ENCODE measurements at places on chromosomes 13 and 19. TPM values are rescaled to one million over a fixed set of nuclear protein-coding genes. Genes with fewer than 3 reads are reported as not detected.

Gene NLRP11
- total RNA-seq, result not detected

Gene GIPR
- 3.4 TPM for total RNA-seq

Gene NKPD1
- 14.0 TPM for total RNA-seq

Gene RASAL3
- 7.9 TPM for total RNA-seq

Gene FGF9
- total RNA-seq, result 0.25 TPM

Gene GNG7
- total RNA-seq, result 2.0 TPM

All from vagina (tissue), 2 donors.